ENCODE measurements at places on chromosomes 5 and 9.
A peak's percentile ranks its signal among the peaks of the same experiment; 100 is the strongest.

DNA sequence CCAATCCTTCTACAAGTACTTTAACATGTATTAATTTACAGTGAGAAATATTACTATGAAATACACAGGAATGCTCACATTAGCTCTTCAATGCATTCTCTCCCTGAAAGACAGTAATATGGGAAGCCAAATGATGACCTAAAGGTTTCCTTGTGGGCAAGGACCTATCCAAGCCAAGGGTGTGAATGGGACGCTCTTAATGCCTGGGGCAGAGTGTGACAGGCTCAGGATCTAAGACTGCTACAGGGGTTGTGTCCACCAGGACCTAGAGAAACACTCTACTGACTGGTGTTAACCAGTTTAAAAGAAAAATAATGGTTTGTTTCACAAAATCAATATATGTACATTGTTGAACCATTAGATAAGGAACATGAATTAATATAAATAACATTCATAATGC is 158.7 kb downstream of the FGF1 start:
- no peak for DNase-seq

DNA sequence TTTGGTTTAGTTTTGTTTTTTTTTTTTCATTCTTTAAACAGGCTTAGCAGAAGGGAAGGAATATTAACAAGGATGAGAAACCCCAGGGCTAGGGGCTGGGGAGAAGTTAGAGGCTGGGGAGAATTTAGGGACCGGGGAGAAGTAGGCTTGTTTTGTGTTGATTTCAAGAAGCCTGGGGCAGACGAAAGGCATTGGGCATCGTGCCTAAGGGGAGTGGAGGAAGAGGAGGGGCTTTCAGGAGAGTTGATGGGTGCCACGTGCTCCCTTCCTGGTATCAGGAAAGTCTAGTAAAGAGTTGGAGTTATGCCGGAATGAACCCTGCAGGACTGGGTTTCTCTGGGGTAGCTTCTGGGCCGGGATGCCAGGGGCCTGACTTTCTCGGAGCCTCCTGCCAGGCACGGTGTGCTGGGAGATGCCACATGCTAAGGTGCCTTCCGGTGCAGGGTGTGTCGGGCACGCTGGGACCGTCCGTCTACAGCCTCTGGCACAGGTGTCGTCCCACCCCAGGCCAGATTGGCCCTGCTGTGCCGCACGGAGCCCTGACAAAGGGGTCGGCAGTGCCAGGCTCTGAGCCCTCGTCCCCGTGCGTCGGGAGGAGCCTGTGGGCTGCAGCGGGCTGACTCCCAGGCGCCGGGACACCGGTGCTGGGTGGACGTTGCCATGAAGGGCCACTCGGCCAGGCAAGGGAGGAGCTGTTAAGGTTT is 159.9 kb downstream of the OLFM1 start:
- peak; percentile 57 for DNase-seq

DNA sequence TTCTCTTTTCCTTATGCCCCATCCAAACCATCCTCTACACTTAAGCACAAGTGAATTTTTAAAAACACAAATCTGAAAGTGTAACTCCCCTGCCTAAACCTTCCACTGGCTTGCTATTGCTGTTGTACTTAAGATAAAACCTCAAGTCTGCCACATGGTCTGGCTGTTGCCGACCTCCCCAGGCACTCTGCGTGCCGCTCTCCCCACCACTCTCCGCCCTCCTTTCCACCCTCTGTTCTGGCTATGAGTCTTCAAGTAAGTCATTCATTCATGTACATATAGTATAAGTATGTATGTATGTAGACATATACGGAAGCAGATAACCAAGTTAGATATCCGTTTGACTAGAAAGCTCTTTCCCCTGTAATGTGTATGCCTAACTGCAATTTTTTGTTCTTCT is 94.7 kb upstream of the ANKRD55 start:
- no peak for DNase-seq

DNA sequence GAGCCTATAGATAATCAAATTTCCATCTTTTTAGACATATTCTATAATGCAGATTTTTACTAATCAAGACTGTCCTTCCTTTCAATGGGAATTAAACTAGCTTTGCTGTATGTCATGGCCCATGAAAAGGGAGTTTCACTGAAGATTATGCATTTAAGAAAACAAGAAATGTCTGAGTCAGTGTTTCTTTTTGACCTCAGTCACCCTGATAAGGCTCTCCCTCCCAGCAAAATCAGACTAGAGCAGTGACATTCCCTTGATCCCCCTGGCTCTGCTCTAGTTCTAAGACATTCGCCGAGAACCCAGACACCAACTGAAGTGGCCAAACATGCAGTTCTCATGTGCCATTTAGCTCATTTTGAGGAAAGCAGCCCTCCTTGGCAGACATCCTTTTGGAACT is 442.0 kb downstream of the ACTL7B start:
- DNase-seq = no peak

GRCh38 chr5:62424763-62425162 is 12.2 kb downstream of the IPO11 start:
- DNase-seq = no peak

DNA sequence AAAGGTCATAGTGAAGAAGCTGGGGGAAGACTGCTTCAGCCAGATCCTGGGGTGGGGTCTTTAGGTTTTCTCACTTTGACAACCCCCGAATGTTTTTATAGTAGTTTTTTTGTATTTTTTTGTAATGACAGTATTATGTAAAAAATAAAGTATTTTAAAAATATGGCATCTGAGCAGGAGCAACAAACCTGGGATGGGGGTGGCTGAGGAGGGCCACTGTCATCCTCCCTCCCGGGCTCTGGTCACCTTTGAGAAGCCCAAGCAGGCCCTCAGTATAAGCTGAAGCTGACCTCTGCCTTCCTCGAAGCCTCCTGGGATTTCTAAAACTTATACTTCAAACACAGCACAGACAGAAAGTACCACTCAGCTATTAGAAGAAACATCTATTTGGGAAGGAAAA is 8.7 kb downstream of the DNAJB5 start:
- no peak for DNase-seq

DNA sequence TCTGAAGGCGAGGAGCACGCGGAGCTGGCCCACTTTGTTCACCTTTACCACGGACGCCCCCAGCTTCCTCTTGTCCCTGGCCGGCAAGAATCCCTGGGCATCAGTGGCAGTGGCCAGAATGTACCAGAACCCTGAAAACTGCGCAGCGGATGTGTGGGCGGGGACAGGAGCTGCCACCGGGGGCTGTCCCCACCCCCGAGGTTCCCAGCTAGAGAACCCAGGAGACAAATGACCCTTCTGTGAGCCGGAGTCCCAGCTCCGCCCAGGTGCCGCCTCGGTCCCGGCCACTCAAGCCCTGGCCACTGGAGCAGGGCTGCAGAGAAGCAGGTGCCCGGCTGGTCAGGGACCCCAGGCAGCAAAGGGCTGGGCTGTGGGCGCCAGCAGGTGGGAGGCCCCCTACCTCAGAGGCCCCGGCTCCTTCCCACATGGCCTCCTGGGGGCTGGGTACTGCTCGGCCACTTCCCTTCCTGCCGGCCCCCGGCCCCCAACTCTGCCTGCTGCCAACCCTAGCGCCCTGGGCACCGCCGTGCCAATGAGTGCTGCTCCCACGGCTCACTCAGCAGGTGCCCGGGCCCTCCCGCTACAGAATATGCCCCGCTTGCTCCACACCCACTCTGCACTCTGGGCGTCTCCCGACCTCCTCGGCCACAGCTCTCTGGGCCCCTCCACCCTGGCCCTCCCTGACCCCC is 713 bp downstream of the LCN10 start:
- DNase-seq = no peak

GRCh38 chr5:126857472-126858410 is 80.8 kb downstream of the LMNB1 start:
- DNase-seq = peak; percentile 56

GRCh38 chr9:130937146-130938076 is 1.6 kb downstream of the FIBCD1 start:
- peak; percentile 12 for DNase-seq

- DNase-seq = no peak
These were observed 48.3 kb downstream of the PRRC1 start for GRCh38 chr5:127565586-127566270.

DNA sequence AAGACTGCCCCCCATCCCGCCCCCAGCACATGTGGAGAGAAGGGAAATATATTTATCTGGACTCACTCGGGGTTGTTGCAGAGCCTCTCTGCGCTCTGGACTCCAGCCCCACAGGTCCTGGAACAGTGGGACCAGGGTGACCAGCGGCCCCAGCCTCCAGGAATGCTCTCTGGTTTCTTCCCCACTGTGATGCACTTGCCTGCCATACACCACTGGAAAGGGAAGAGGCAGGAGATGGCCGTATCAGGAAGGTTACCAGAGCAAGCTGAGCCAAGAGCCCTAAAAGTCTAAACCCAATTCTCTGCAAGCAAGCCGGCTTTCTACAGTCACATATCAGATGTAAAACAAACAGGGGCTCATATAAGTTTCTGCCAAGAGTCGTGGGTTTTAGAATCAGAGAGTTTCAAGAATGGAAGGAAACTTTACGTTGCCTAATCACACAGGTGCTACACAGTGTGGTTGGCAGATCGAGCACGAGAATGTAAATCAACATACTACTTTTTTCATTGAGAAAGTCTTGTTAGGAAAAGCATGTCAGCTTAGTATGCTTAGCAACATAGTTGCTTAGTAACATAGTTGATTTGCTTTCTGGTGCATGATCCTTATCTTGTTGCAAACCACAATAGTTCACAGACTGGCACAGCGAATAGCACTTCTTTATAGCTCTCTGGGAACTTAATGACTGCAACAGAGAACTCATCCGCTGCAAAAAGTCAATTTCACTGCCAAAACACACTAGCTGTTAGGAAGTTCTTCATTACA is 201.2 kb downstream of the TARS1 start:
- DNase-seq = no peak

- DNase-seq = no peak
These were observed 1.4 kb downstream of the GDA start for GRCh38 chr9:72150661-72151060.

GRCh38 chr5:135138116-135138850 is 104.3 kb upstream of the PITX1 start:
- DNase-seq = no peak

DNA sequence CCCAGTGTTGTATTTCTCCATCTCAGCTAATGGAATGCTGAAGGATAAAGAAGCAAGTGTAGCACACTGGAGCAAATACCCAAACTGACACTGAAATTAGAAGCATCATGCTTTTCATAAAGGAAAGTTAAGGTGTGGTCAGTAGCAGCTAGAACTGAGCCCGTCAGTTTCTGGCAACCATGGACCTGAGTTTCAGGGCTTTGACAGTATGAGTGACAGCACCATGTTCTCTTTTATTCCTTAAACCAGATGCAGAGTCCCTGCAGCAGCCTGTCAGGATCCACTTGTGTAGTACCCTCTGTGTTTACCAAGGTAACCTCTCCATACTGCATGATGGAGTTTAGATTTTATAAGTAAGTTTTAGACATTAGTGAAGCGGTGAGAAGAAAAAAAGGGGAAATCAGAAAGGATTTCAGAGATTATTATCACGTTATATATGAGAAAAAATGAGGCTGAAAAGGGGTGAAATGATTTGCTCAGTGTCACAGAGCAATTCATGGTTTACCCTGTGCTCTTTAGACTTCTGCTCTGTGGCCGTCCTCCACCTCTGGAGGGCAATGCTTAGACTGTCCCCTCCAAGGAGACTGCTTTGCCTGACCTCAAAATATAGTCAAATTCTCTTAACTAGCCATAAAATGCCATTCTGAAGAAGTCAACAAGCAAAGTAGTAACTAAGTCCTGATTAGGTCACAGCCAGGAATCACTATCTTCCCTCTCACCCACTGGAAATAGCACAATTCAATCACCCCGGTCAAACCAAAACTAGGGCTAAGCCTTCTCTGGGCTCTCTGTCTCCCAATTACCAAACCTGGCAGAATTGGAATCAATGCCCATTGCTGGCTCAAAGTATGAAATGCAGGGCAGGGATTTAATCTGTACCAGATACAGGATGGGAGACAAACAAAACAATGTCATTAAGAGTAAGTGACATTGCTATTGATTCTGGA is 10.5 kb upstream of the MYOT start:
- no peak for DNase-seq

DNA sequence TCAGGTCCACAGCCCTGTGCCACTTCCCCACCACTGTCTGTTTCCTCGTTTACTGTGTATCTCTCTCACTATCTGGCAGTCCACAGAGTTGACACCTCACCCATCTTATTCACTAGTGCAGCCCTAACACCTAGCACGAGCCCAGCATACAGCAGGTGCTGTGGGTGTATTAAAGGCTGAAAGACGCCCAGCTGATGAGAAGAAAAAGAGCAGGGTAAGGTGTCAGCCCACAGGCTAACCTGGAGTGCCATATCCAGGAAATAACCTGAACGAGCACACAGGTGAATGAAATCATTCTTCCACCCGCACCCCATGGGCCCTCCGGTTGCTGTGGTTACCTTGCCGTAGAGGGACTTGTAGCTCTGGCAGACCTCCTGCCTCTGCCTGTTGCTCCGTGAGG is 18.6 kb downstream of the ANXA6 start:
- no peak for DNase-seq

GRCh38 chr9:122342323-122343050 is 28.3 kb upstream of the PTGS1 start:
- DNase-seq = no peak
